Hepatocyte (in vitro differentiated cells): ENCODE measurements at places on chromosomes 5 and 9. TPM values are rescaled to one million over a fixed set of nuclear protein-coding genes. Genes with fewer than 3 reads are reported as not detected.

DMXL1 gene
- total RNA-seq = 46.1 and 54.6 TPM in 2 replicates

DNA sequence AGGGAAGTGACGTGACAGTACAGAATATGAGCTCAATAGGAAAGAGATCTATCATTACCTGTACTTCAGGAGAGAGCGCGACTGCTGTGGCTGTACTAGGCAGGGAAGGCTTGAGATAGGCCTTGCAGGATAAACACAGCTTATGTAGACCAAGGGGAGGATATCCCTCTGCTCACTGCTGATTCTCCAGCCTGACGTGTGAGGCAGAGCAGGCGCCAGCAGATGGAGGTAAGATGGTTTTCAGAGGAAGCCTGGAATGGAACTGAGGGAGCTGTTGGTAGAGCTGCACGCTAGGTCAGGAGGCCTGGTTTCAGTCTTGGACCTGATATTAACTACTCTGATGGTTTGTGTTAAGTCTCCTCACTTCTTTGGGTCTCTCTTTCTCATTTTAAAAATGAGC lies 291.4 kb downstream of the YTHDC2 start:
- DNase-seq = no peak

- DNase-seq = no peak
Measured at GRCh38 chr5:103425686-103426454, 136.7 kb downstream of the NUDT12 start.

DNA sequence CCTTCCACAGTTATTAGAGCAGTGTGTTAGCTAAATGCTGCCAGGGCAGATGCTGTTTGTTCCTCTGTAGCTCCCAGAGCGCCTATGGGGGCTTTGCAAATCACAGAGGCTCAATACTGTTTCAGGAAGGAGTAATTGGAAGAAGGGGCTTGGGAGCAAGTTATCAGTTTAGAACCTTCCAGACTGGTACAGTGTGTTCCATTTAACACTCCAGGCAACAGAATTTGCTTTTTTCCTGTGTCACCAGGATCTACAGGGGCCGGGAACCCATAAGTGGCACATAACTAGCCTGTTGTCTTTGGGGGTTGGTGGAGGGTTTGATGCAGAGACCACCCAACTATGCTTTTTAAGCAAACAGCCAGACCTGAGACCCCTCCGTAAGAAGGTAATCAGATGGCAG lies 307.3 kb upstream of the KCNN2 start:
- no peak for DNase-seq

DNA sequence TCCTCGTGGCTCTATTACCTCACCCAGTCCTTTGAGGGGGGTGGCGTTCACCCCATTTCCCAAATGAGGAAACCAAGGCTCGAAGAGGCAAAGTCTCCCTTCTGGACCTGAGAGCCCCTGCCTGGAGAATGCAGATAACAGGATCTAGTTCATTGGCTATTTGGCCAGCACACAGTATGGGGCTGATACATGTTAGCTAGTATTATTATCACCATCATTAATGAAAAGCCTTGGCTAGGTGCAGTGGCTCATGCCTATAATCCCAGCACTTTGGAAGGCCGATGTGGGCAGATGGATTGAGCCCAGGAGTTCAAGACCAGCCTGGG lies 4.3 kb downstream of the SH3GLB2 start:
- no peak for DNase-seq

GRCh38 chr9:121107029-121107428 lies 32.3 kb downstream of the CNTRL start:
- no peak for DNase-seq
